ENCODE measurements at places on chromosomes 1 and 21. TPM values are rescaled to one million over a fixed set of nuclear protein-coding genes. Genes with fewer than 3 reads are reported as not detected.

- peak; percentile 43 for DNase-seq
Observed at GRCh38 chr1:38991638-38992411, 749 bp downstream of the AKIRIN1 start.

DNA sequence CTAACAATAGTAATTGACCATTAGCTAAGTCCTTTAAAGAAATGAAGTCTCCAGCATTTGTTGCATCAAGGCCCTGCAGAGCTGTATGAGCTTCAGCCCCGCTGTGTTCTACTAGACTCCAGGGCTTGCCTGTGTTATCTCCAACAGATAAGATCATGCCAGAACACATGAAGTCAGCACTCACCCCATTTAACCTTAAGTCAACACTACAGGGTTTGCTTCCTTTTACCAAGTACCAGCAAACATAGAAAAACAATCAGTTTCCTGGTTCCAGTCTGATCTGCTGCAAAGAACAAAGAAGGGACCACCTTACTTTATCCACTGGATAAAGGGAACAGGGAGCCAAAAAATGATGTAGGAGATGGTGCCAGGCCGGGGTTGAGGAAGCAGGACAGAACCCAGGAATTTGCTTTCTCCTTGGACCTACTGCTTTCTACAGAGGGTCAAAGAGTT lies 41.3 kb upstream of the ENAH start:
- DNase-seq: no peak

- DNase-seq: no peak
Observed at GRCh38 chr21:35649186-35649585, 411.1 kb downstream of the SETD4 start.

- no peak for DNase-seq
Observed at GRCh38 chr1:18681423-18681835, 50.8 kb downstream of the PAX7 start.

DNA sequence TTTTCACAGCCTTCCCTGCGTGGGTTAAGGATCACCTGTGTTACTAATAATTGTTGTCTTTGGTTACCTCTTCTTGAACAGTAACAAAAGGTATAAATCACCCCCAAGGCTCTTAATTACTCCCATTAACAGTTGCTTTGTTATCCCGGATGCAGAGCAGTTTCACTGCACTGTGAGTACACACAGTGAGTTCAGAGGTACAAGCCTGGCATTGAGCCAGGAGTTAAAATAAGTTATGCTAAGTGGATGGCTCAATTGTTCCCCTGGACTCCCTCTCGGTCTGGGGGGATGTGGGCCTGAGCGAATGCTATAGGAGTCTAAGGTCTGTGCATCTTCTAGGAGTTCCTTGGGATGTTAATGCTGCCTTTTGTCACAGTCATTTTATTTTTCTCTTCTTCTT lies 258.3 kb downstream of the ATG4C start:
- DNase-seq: no peak

- DNase-seq: no peak
Observed at GRCh38 chr1:89865498-89866382, 44.9 kb downstream of the LRRC8D start.

DNA sequence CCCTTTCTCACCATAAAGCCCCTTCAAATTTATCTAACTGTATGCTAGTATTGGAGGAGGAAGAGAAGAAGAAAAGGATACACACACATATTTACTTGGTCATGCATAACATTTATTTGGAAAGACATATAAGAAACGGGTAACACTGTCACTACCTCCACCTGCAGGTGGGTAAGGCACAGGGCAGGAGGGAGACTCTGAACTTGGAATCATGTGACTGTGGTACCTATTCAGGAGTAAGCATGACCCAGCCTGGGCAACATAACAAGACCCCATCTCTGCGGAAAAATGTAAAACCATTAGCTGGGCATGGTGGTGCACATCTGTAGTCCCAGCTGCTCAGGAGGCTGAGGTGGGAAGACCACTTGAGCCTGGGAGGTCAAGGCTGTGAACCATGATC lies 1.4 kb upstream of the PADI6 start:
- DNase-seq: no peak

DNA sequence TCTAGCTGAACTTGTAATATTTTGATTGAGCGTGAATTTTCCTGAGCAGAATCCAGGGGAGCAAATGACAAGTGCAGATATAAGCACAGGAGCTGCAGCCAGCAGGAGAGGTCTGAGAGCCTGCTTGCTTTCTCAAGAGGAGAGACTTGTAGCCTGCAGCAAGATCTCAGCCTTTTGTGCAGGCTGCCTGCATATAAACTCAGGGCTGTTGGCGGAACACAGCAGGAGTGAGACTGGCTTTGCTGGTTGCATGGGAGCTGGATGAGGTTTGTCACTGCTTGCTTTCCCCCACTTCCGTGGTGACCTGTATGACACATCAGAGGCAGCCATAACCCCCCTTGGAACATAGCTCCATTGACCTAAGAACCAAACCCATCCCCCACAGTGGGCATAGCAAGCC lies 725.4 kb upstream of the RGS18 start:
- no peak for DNase-seq

DNA sequence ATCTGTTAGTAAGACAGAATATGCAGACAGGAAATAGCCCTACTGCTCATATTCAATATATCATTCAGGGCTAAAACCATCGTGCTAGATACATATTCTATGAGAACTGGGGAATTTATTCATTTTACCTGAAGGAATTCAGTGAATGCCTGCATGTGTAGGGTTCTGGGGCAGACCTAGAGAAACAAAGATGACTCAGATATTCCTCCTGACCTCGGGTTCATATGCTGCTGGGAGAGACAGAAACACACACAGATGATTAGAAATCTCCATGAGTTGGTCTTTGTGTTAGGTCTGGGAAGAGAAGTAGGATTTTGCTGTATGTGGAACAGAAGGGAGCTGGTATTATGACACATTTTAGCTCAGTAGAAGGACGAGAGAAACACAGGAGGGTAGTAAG lies 176.5 kb upstream of the ST6GALNAC5 start:
- DNase-seq: no peak

DNA sequence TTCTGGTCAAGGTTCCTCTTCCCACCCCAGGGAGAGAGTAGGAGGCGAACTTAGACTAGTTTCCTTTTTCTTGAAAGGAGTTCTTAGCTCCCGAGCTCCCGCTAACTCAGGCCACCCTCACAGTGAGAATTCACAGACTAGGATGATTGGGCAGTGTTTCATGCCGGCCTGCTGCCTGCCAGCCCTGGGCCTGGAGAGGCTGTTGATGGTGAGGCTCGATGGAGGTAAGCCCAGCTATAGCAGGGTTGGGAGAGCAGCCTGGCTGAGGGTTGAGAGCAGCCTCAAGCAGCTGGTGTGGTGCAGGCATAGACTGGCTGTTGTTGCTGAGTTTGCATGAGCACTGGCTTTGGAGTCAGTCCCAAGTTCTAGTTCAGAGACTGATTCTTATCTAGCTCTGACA lies 274.4 kb downstream of the MATN1 start:
- DNase-seq: no peak

GRCh38 chr1:7752512-7753417 lies 18.3 kb upstream of the VAMP3 start:
- no peak for DNase-seq

DNA sequence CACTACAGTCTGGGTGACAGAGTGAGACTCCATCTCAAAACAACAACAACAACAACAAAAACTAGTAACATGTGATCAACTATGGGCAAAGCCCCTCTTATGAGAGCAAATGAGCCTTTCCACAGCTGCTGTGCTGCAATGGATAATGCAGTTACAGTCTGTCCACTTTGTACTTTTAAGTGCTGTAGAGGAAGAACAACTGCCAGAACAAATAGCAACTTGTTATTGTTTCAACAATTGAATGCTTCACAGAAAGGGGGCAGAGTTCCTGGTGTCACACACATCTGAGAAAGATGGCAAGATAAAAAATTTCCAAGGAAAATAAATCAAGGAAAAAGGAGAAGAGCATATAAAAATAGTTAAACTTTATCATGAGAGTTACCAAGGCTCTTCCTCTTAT lies 243.6 kb upstream of the DMRTA2 start:
- no peak for DNase-seq

GRCh38 chr1:231828182-231828920 lies 201.8 kb downstream of the DISC1 start:
- DNase-seq: no peak

GRCh38 chr1:183674886-183675285 lies 21.8 kb upstream of the APOBEC4 start:
- no peak for DNase-seq

DNA sequence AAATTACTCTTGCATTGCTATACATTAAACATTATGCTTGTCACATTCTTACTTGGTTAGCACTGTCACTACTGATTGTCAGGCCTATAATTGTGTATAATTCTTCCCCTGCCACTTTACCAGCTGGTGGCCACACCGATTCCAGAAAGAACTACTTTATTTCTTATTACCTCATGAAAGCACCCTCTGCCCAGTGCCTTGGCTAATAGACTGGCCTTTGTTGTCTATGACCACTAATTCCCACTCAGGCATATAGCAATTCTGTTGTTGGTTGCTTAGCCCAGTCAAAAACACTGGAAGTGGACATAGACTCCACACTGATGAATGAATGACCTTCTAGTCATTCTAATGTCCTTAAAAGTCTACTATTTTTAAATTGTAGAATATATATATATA lies 35.6 kb downstream of the MRPL39 start:
- DNase-seq: no peak

DNA sequence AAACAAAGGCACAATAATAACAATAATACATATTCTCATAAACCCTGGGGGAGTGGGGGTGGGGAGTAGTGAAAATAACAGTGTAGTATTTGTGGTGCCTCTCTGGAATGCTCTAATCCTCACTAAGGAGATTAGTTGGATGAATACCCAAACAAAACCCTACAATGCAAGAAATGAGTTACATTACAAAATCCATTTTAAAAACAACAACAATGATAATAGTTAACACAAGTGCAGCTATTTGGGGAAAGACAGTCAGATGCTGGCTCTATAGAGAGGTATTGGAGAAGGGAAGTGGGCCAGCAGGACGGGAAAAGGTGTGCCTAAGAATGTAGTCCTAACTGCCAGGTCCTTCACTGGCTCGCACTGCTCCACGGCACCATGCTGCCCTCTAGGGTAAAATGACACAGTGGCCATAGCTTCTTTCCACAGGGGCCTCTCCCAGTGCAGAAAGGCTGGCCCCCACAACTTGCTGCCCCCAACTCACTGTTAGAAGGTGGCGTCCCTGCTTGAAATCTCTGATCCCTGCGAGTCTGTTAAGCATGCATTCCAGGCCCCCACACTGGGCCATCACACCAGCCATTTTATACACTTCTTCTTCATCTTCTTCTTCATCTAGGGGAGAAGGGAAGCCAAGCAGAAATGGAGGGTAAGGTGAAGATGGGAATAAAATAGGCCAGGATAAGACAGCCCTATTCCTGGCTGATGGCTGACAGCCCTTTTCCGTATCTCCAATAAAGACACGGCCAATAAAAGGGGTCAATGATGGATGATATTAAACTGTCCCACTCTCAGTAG lies 113.8 kb downstream of the UBR4 start:
- DNase-seq: peak; percentile 35

- no peak for DNase-seq
Observed at GRCh38 chr1:117565745-117566455, 39.9 kb upstream of the TENT5C start.

The PRXL2B gene
- 55.1 TPM for total RNA-seq

The PTPN7 gene
- total RNA-seq: 0.75 TPM

The CHODL gene
- not detected for total RNA-seq

The TNFRSF25 gene
- total RNA-seq: 50.6 TPM

The BACH1 gene
- 46.4 TPM for total RNA-seq
